ENCODE measurements at places on chromosomes 3 and 15. TPM values are rescaled to one million over a fixed set of nuclear protein-coding genes. Genes with fewer than 3 reads are reported as not detected.

DNA sequence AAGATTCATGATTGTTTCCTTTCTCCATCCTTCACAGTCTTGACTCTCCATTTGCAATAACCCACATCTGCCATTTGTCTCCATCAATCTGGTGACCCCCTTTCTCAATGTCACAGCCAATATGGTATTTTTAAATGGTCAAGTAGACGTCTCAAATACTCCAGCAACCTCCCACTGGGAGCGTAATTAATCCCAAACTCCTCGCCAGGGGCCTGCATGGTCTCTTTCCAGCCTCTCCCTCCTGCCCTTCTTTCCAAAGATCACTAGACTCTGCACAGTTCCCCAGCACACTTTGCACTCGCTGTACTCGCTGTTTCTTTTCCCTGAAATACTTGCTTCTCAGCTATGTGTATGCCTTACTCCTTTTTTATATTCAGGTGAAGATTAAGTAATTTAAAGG is 115.3 kb downstream of the PLCH1 start:
- no peak for DNase-seq

- no peak for DNase-seq
These were observed 666 bp downstream of the MAPKBP1 start for GRCh38 chr15:41774882-41775417.

DNA sequence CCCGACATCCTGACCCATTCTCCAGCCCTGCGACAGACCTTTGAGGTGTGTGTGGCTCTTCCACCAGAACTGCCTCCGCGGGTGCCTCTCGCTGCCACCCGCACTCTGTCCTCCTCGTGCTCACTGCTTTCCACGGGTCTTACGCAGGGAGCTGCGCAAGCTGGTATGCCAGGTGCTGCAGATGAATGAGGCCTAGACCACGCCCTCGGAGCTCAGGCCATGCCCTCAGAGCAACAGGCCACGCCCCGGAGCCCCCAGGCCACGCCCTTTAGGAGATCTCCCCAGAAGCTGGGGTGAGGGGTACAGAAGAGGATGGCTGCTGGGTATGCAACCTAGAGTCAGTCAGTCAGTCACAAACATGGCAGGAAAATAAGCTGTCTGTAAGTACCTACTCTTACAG is 300.3 kb downstream of the GABRG3 start:
- no peak for DNase-seq

GRCh38 chr3:159146392-159146791 is 344.5 kb downstream of the MFSD1 start:
- DNase-seq, result no peak

GRCh38 chr3:53259427-53260259 is 3.8 kb upstream of the TKT start:
- DNase-seq, result no peak

DNA sequence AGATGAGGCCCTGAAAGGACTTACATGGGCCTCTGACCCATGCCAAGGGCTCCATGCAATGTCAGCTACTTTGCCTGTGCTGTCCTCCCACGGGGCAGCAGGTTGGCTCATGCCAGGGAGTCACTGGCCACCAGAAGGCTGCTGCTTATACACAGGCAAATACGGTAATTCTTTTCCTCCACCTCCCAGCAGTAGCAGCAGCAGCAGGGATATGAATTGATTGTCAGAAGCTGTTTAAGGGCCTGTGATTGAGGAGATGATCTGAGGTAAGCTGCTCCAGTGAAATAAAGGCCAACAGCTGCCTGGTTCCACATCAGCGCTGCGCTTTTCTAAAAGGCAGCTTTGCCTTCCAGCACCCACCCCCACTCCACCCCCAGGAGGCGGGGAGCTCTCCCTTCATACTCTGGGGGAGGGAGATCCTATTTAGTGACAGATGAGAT is 250.5 kb downstream of the SHQ1 start:
- DNase-seq, result no peak

GRCh38 chr3:180571831-180572598 is 29.9 kb upstream of the TTC14 start:
- no peak for DNase-seq

GRCh38 chr3:16279010-16279801 is 14.2 kb downstream of the OXNAD1 start:
- no peak for DNase-seq

DNA sequence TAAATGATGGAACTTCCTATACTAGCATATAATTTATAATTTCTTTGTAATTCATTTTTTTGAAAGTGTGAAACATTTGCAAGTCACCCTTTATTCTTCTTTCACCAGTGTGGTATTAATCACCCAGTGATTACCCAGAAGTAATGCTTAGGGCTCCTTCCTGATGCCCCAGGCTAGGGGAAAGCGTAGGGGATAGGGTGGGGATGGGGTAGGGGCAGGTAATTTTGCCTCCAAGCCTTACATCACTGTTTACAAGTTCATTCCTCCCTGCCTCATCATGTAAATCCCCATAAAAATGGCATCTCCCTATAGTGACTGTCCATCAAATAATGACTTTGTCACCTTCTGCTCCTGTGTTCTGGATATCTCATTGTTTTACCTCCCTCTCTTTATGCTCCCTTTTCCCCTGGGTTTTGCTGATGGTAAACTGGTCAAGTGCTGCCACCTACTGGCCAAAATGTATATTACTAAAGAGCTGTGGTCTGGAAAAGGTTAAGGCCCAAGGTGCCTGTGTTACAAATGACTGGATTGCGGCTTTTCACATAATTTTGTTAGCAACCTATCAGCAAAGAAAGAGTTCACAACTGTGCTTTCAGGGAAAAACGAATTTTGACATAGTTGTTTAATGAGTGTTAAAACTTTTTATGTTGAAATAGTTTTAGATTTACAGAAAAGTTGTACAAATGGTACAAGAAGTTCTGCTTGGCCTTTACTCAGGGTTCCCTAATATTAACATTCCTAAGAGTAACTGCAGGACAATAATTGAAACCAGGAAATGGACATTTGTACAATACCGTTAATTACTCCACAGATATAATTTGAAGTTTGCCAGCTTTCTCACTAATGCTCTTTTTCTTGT is 54.7 kb downstream of the ONECUT1 start:
- peak; percentile 36 for DNase-seq

- DNase-seq, result no peak
These were observed 36.4 kb downstream of the TAMM41 start for GRCh38 chr3:11810276-11810675.

- DNase-seq, result no peak
These were observed 25.9 kb upstream of the TNFSF10 start for GRCh38 chr3:172549144-172549543.

- no peak for DNase-seq
These were observed 80.1 kb downstream of the EBLN2 start for GRCh38 chr3:73141525-73141924.

GRCh38 chr15:34336231-34336990 is 1.2 kb downstream of the SLC12A6 start:
- DNase-seq, result no peak

DNA sequence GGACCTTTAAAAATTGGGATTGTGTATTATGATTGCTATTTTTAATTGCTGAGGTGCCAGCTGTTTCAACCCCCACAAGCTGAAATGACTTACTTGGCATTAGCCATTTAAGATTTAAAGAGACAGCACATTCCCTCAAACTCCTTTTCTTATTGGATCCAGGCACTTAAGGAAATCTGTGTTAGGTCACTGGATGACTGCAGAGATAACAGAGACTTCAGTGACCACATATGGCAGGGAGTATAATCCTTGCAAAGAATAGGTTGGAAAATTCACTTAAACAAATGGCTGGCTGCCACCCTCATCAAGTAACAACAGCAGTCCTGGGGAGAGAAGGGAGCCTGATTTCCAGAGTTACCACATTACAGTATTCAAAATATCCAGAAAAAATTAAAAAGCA is 66.6 kb downstream of the SLMAP start:
- DNase-seq, result no peak

DNA sequence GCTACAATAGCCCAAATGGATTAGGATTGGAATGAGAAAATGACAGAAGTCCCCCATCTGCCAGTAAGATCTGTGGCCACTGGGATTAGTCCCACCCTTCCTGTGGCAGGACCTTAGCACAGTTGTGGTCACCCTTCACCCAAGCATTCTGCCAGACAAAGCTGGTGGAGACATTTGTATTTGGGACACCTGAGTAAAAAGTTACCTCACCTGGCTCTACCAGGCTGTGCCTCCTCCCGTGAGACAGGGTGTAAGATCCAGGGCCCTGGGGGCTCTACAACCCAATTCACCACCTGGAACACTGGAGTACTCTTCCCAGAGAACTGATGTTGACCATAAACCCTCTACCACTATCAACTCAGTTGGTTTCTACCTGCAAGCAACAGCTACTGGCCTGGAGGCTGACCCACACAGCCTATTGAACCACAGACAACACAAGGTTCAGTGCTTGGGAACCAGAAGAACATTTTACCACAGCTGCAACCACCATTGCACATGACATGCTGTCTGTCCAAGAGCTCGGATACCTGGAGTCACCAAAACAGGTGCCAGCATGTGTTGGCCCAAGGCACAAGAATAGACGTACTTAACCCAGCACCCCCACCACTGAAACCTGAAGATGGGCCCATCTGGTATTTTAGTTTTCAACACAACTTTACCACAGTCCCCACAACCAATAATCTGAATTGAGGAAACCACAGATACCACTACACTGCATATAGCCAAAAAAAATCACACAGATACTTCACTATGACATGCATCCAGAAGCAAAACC is 1686.7 kb downstream of the SI start:
- DNase-seq, result no peak

DNA sequence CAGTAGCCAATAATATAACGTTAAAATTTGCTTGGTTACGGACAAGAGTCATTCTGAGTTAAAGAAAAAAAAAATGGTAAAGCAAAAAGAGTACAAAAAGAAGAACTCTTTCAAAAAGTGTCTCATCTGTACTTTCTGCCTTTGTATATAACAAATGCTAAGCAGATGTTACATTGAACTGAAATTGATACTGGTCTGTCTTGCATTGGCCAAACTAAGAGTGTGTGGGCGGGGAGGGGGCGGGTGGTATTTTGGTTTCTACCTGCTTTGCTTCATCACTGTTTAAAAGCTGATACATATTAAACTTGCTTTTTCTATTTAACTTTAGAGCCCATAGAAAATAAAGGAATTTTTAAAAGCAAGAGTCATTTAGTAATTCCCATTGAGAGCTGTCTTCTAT is 215.0 kb upstream of the THBS1 start:
- DNase-seq, result no peak

The CSPG4 gene
- 7.5 TPM for polyA plus RNA-seq

The ADAMTS17 gene
- polyA plus RNA-seq, result 2.5 TPM

The TMEM212 gene
- 0.08 TPM for polyA plus RNA-seq

The FRMD5 gene
- polyA plus RNA-seq, result 1.5 TPM

The CA12 gene
- 153 TPM for polyA plus RNA-seq

The NPAP1 gene
- 0.61 TPM for polyA plus RNA-seq

Data from renal cortex interstitium (tissue), 15 donors.